ENCODE measurements at places on chromosomes 4 and X.

GRCh38 chr4:86565651-86566050, 28.5 kb upstream of the PTPN13 start:
- no peak for DNase-seq

- DNase-seq, result no peak
Observed at GRCh38 chr4:10201381-10202223, 85.0 kb upstream of the WDR1 start.

GRCh38 chr4:98092833-98093439, 50.3 kb downstream of the STPG2 start:
- peak; percentile 12 for DNase-seq

GRCh38 chr4:187139141-187139540, 415.5 kb upstream of the FAT1 start:
- no peak for DNase-seq

- DNase-seq, result no peak
Observed at GRCh38 chrX:133921764-133922389, 63.5 kb downstream of the GPC3 start.

- no peak for DNase-seq
Observed at GRCh38 chr4:23390246-23390645, 499.6 kb downstream of the PPARGC1A start.

GRCh38 chr4:14345356-14345775, 656.9 kb upstream of the CPEB2 start:
- no peak for DNase-seq

- DNase-seq, result no peak
Observed at GRCh38 chr4:165115301-165115700, 2.6 kb upstream of the TMEM192 start.

GRCh38 chrX:49197543-49198087, 2.4 kb downstream of the SYP start:
- DNase-seq, result no peak

DNA sequence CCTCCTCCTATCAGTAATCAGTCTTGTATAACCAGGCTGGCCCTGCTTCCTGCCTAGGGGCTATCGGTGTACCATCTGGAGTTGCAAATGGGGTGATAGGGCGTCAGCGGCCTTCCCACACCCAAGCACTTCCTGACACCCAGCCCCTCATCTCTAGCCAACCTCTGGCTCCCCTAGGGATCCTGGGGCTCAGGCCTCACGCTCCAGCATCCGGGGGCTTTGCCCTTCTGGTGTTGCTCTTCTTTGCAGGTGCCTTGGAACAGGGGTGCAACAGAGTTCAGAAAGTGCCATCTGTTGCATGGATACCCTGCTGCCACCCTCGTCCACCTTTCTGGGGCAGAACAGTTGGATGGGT, 4.1 kb downstream of the IL9R start:
- DNase-seq, result no peak

DNA sequence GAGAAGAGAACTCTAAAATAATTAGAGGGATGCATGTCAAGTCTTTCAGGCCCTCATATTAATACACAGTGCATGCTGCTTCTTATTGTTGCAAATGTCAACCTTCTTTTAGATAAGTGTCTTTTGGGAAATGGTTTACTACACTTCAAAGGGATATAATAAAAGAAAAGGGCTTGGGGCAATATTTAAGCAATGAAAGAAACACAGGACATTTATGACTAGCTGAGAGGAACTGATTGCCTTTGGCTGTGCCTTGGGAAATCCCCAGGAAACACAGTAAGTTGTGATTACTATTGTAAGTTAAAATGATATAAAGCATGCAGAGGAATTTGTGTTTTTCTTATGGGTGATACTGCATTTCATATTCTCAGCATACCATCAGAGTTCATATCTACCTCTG, 1036.2 kb upstream of the GRID2 start:
- no peak for DNase-seq

DNA sequence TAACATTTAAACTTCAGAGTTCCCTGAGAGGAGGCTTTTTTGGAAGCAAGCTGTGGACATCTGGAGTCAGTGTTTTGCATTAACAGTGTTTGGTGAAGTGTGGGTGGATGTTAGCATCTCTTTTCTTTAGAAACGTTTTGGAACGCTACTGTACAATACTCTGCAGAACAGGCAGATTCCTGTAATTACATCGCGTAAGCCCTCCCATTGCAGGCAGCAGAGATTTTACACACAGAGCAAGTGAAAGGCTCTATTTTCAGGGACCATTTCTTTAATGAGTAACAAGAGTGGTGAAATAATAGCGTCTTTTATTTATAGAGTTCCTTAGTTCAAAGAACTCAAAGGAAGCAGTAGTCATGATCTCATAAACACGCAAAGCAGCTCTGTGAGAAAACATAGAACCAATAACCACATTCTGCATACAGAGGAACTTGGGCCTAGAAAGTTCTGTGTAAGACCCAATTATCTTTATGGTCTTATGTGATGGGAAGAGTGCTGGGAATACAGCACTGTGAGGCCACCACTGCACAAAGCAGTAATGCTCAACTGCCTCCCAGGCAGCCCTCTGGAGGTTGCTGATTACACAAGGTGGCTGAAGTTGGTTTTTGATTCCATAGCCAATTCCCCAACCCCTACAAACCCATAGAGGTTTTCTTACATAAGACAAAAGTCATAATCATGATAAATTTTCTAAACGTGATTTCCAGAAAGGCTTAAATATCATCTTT, 298.7 kb upstream of the EPHA5 start:
- DNase-seq, result no peak

- DNase-seq, result no peak
Observed at GRCh38 chrX:121179972-121180371, 132.6 kb downstream of the GLUD2 start.

DNA sequence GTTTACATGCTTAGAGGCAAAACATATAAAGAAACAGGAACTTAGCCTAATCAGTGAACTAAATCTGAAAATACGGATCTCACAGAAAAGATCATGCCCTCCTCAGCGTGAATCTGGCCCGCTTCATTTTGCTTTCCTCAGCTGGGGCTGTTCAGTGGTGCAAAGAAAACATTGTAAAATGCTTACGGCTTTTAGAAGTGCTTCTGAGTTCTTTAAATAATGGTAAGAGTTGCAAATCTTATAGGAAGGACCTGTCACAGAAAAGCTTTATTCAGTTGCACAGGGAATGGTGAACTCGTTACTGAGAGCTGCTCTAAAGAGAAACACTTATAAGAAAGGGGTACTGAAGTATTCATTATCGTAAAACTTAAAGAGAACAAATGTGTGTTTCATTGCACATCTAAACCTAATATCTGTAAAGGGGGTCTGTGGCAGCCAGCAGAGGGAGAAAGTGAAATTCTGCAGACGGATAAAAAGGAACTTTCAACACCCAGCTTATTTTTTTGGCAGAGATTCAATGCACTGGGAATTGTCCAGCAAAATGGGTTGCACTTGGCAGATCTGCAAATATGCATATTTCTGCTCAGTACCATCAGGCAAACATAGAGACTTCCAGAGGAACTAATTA, 139.2 kb upstream of the ANK2 start:
- DNase-seq, result no peak

- no peak for DNase-seq
Observed at GRCh38 chr4:155773196-155773800, 14.5 kb downstream of the GUCY1B1 start.

- no peak for DNase-seq
Observed at GRCh38 chr4:32102896-32103295, 1382.7 kb downstream of the PCDH7 start.

DNA sequence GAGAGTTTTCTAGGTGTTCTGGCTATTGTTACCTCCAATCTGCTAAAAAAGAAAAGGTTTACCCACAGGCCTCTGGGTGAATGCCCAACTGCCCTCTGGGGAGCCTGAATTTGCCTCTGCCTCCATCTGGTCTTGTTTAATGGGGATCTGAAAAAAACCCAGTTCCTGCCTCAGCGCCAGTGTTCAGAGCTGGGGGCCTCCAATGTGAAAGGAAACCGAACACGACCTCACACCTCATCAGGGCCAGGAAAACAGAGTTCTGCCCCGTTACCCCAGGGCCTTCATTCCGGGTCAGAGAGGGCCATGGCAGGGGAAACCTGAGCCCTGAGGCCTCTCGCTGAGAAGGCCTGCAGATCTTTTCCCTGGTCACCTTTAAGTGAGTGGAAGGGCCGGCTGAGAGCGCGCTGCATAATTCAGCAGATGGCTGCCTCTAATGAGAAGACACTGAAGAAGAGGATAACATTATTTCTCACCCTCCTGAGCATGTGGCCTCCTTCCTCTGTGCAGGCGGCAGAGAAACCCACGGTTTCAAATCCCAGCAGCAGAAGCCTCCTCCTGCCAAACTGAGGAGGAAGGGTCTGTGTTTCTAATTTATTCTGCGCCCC, 6.8 kb downstream of the SEPTIN6 start:
- DNase-seq, result no peak

- DNase-seq, result no peak
Observed at GRCh38 chr4:13950491-13950890, 323.0 kb upstream of the BOD1L1 start.

DNA sequence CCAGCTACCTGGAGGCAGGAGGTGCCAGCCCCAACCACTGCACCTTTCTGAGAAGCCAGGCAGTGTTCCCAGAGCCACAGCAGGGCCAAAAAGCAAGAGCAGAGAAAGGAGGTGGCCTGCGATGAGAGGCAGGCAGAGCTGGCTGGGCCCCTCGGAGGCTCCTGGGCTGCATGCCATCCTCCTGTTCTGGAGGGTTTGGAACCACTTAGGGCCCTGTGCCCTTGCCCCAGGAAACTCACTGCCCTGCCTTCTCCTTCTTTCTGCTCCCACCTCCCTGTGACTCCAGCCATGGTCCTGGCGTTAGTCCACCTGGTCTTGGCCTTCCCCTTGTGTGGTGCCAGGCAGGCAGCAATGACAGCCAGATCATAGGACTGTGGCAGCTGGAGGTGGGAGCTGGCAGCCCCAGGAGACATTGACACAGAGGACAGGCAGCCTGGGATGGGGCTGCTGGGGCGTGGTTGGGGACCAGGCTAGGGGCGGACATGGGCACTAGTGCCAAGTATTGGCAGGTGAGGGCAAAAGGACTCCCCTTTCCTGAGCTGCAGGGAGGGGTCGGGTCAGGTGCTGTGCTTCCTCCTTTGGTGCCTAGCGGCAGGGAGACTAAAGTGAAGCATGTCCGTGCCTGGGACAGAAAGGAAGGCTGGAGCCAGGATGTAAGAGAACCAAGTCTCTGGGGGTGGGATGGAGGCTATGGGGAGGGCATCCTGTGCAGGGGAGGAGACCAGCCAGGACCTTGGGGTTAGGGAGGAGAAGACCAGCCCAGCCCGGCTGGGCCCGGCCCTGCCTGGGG, 1.4 kb downstream of the APLN start:
- no peak for DNase-seq

DNA sequence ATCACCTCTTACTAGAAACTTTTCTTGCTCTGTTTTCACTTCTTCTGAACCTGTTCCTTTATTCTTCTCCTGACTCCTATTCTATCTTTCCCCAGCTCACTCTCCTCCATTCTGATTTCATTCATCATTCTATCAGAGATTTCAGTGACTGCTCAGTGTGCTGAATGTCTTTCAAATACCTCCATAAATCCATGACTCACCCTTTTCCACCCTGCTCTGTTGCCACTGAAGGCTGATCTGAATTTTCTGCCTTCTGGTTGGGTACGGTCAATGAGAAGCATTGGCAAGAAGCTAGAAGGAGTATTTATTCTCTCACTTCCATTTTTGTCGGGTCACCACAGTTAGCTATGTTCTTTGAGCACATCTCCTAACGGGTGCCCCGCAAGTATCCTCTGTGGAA, 265.9 kb downstream of the CBLL2 start:
- no peak for DNase-seq

- DNase-seq, result no peak
Observed at GRCh38 chr4:123381996-123382395, 14.6 kb upstream of the SPRY1 start.

DNA sequence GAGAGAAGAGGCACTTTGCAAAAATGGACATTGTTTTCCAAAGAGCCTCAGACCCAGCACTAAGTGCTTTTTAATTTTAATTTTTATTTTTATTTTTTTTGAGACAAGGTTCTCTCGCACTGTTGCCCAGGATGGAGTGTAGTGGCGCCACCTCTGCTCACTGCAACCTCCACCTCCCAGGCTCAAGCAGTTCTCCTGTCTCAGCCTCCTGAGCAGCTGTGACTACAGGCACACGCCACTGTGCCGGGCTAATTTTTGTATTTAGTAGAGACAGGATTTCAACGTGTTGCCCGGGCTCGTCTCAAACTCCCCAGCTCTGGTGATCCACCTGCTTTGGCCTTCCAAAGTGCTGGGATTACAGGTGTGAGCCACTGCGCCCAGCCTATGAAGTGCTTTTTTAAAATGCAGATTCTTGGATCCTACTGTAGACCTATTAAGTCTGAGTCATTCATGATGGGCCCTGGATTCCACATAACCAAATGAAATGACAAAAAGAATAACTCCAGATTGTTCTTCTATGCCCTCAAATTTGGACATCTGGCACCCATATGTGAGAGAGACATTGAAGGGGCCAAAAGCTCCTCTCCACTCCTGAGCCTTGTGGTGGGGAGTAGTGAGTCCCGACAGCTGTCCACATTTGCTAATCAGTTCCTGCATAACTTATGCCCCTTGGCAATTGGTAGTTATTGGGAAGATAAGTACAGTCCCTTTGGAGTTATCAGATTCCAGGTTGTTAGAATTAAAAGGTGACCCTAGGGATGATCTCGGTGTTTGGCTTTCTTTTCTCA, 3.6 kb downstream of the NOCT start:
- no peak for DNase-seq

- DNase-seq, result no peak
Observed at GRCh38 chr4:7819446-7819845, 120.2 kb downstream of the AFAP1 start.

- DNase-seq, result no peak
Observed at GRCh38 chrX:134541906-134542305, 81.9 kb downstream of the HPRT1 start.

DNA sequence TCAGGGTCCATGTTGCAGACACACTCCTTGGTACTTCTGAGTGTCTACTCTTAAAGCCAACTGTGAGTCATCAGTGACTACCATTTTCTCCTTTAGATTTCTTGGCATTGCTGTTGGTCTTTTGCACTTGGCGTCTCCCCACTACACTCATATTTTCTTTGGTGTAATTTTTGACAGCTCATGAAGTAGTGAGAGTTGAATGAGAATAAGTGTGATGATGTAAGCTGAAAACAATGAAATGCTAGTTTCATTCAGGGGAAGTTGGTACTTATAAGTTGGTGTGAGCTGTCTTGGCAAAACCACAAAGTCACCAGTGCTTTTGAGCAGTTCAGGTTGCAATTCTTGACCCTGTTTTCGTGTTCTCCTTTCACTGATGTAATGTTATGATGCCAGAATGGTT, 142.9 kb upstream of the ARX start:
- no peak for DNase-seq

DNA sequence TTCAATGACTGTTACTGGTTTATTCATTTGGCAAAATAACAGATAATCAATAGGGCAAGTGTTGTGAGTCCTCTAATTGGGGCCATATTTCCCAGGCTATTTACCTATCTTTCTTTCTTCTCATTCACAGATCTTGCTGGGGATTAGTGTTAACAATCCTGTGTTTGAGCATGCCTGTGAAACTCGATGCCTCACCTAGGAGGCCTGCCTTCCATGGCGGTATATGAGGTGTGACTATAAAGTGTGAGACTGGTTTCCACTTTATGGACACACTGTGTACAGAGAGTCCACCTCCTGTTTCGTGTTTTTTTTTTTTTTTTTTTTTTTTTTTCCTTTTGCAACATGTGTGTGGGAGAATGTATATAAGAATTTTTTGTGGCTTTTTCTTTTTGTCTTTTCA, 199.3 kb downstream of the BMPR1B start:
- DNase-seq, result no peak

All from renal cortex interstitium (tissue), 15 donors.